ENCODE measurements at places on chromosomes 5 and 9.

DNA sequence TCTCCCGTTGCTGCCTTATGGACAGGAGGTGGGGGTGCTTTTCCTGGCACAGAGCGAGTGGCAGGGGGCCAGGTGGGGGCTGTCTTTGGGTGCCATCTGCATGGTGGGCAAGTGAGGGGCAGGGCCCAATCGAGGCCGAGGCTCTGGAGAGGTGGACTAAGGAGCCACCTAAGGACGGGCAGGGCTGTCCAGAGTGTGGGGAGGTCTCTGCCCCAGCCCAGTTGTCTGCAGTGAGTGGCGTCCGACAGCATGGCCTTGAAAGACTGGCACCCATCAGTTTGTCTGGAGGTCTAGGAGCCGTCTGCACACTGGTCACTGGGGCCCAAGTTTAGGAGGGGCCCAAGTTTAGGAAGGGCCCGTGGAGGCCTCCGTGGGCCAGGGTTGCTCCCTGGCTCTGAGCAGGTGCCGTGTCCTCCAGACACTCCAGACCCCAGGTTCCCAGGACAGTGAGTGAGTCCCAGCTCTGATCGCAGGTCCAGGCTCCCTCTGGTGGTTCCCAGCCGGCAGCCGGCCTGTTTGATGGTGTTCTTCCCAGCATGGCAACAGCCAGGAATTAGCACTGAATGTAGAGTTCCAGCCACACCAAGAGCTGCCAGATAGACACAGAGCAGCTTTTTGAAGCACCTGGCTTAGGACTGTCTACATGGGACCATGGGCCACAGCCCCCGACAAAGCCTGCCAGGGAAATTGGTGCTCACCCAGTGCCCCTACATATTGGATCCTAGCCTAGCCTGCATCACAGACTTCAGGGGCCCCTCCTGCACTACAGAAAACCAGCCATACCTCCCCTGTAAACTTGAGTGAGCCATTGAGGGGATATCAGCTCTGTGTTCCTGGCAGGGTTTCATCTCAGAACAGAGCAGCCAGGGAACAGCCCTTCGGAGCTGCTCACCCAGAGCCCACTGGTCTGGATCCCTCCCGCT, 120.9 kb downstream of the WNK2 start:
- DNase-seq: no peak

DNA sequence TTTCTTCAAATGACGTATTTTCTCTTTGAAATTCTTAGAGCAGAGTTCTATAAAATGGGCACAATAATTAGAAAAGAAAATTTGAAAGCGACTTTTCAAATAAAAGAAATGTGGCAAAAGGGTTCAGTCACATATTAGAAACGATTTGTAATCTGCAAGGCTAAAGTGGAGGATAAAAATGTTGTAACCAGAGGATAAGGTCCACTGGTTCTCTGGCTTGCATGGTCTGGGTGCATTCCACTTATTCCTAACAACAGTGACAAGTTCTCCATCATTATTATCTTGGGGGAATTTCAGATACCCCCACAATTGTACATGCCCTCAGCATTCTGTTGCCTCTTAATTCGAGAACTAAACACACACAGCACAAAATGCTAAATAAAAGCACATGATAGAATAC, 91.1 kb downstream of the IQGAP2 start:
- no peak for DNase-seq

- DNase-seq: no peak
These were observed 532.2 kb upstream of the WWC1 start for GRCh38 chr5:167759057-167759821.

DNA sequence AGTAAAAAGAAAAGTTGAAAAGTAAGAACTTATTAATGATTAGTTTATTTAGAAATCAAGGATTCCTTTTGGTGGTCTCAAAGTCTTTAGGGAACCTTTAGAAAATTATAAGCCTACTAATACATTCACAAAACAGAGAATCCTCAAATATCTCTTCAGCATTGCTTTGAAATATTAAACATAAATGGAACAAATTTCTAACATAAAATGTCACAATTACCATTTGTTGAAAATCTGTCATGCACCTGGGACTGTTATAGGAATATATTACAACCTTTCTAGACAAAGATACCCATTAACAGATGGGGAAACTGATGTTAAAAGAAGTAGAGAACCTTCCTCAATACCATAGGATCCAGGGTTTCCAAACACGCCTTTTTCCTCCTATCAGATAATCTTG, 83.2 kb downstream of the LHFPL2 start:
- DNase-seq: no peak

- DNase-seq: no peak
These were observed 509.4 kb upstream of the C9orf72 start for GRCh38 chr9:28082671-28083070.

DNA sequence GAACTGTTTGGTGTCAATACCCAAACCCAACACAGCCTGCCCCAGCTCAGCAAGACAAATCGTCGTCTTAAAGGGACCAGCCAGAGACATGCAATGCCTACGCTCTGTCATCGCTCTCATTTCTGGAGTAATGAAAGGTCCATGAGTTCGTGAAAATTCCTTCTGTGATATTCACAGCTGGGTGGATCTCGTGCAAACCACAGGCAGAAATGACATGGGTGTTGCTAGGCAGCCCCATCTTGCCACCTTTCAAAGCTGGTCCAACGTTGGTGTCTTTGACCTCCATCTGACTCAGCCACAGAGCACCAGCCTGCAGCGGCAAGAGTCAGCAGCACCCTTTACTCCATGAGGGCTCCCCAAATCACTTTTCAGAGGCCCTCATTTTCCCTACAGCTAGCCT, 215.3 kb downstream of the SLIT3 start:
- no peak for DNase-seq

DNA sequence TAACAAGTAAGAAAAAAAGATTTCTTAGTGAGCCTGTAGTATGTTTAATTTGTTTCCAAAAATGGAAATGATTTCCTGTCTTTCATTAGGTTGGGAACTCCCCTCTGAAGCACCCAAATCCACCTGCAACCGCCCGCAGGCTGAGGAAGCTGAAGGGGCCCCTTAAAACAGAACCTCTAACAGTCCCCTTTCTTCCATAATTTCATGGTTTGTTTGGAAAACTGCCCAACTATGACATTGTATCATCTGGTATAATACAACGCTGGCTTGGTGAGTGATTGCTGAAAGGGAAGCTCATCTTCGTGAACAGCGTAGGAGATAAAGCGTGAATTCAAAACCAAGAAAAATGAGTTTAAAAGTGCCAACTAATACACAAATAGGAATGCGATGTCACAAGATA, 215.5 kb downstream of the FSTL4 start:
- peak; percentile 49 for DNase-seq

DNA sequence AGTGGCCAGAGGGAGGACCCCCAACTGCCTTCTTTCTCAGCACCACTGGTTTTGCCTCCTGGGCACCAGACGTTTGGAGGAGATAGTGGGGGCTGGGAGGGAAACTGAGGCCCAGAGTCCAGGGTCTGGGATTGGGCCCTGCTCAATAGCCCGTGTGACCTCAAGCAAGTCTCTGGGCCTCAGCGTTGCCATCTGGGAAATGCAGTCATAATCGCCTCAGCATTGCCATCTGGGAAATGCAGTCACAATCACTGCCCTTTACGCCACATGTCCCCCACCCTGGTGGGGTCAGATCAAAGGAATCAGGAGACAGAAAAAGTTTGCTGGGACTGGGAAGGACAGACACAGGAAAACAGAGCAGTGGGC, 1.6 kb downstream of the SH2D3C start:
- no peak for DNase-seq

- no peak for DNase-seq
These were observed 125.8 kb downstream of the DTWD2 start for GRCh38 chr5:118862596-118862995.

- no peak for DNase-seq
These were observed 78.3 kb upstream of the TNFSF8 start for GRCh38 chr9:115008536-115009270.

- peak; percentile 32 for DNase-seq
These were observed 28.4 kb downstream of the CEL start for GRCh38 chr9:133090187-133090586.

- DNase-seq: no peak
These were observed 24.5 kb upstream of the LAMC3 start for GRCh38 chr9:130984521-130984920.

GRCh38 chr9:17251100-17251499, 116.3 kb downstream of the CNTLN start:
- no peak for DNase-seq

GRCh38 chr9:136673975-136674785, 11.5 kb downstream of the EGFL7 start:
- no peak for DNase-seq

DNA sequence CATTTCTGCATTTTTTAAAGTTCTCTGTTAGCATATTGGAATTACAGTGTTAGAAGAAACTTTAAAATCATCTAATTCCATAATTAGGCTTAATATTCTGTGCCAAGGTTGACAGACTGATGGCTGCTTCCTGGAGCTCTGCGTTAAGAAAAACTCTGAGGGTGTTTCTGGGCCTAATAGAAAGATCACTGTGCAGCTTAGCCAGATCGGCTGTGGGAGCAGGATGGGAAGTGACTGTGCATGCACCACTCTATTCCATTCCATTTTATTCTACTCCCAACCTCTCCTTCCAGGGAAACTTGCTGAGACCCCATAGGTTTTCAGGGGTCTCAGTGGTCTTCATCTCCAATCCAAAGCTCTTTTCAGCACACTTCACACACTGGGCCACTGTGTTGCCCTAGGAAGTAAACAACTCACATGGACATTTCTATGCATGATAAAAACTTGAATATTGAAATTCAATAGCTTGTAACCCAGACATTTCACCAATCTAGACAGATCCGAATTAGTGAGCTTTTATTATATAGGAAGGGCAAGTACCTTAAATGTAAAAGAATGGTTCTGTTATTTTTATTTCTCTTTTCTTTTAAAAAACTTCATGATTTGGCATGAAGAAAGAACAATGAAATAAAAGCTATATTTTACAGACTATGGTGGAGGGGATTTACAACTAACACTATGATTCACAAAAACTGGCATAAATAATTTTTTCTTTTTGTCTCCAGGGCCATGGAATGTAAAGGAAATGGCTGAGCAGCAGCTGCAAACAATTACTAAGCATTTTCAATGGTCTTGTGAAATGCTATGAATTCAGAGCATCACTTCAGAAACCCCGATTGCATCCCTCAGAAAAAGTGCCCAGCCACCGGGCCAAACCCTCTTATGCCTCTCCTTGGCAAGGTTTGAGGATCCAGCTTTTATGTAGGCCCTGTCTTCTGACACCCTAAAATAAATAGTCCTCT, 51.4 kb upstream of the DAB2 start:
- no peak for DNase-seq

- no peak for DNase-seq
These were observed 237.8 kb upstream of the NFIL3 start for GRCh38 chr9:91661451-91661850.

- DNase-seq: no peak
These were observed 151.7 kb upstream of the RAPGEF1 start for GRCh38 chr9:131891598-131891997.

DNA sequence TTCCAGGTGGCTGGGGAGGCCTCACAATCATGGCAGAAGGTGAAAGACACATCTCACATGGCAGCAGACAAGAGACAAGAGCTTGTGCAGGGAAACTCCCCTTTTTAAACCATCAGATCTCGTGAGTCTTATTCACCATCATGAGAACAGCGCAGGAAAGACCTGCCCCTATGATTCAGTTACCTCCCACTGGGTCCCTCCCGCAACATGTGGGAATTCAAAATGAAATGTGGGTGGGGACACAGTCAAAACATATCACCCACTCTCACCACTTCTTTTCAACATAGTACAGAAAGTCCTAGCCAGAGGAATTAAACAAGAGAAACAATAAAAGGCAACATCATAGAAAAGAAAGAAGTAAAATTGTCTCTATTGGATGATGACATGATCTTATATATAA, 223.4 kb upstream of the SLC24A2 start:
- no peak for DNase-seq

- DNase-seq: no peak
These were observed 104.8 kb upstream of the RAD23B start for GRCh38 chr9:107178293-107178692.

Data from natural killer cell treated with Interleukin-12 subunit alpha and Interleukin-12 subunit beta and Interleukin-15 and Interleukin-18, amount 100 ng/mL, for 72 hours (primary cell).